ENCODE measurements at places on chromosomes 4 and X. TPM values are rescaled to one million over a fixed set of nuclear protein-coding genes. Genes with fewer than 3 reads are reported as not detected.

DNA sequence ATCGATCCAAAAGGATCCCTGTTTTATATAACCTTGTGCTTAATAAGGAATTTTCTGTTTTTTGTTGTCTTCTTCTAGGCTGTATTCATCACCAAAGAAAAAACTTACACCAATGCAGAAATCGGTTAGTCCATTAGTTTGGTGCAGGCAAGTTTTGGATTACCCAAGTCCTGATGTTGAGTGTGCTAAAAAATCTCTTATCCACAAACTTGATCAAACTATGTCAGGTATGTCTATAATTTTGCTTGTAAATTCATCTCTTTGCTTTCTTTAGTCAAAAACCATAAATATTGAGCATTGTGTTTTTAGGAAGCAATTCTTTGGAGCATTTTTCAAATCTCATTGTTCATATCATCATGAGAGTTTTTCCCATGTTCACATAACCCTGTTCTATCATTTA, 28.4 kb downstream of the SLAIN2 start:
- DNase-seq, result no peak

DNA sequence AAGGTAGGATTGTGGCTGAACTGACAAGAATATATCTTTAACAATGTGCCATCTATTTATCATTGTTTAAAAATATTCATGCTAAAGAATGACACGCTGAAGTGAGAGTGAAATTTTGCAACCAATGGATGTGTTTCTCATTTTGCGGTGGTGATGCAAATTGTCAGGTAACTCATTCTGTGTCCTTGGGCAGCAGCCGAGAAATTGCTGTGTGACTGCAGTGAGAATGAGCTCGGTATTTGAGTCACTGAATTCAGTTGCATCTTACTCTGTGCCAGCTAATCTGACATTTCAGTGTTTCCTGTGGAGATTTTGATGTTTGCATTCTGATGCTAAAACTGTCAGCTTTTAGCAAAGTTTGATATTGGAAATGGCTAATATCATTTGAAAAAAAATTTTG, 28.1 kb downstream of the MCUB start:
- no peak for DNase-seq

GRCh38 chr4:87853108-87853507, 20.3 kb downstream of the MEPE start:
- DNase-seq, result no peak

Gene SPANXN3
- total RNA-seq, result not detected

Data from posterior vena cava (tissue), 2 donors.